ENCODE measurements at places on chromosomes 13 and 19. TPM values are rescaled to one million over a fixed set of nuclear protein-coding genes. Genes with fewer than 3 reads are reported as not detected.

The SLAIN1 gene
- total RNA-seq: 0.65 TPM

The CABP5 gene
- total RNA-seq: not detected

The RFPL4A gene
- total RNA-seq: not detected

The ZNF208 gene
- 0.72 TPM for total RNA-seq

The CKAP2 gene
- total RNA-seq: 7.0 TPM
